ENCODE measurements at places on chromosomes 11 and 22. TPM values are rescaled to one million over a fixed set of nuclear protein-coding genes. Genes with fewer than 3 reads are reported as not detected.

CENPM gene
- 36.8 TPM for total RNA-seq

RAB36 gene
- total RNA-seq: 8.4 TPM

HEPHL1 gene
- total RNA-seq: not detected

INS gene
- not detected for total RNA-seq

GLYAT gene
- total RNA-seq: not detected

ROBO4 gene
- not detected for total RNA-seq

OPCML gene
- not detected for total RNA-seq

VSIG10L2 gene
- total RNA-seq: not detected

GAS2 gene
- total RNA-seq: 1.3 TPM

C11orf21 gene
- not detected for total RNA-seq

PDE2A gene
- 2.3 TPM for total RNA-seq

OR8K5 gene
- not detected for total RNA-seq

POGLUT3 gene
- 11.2 TPM for total RNA-seq

EED gene
- total RNA-seq: 25.5 TPM

KRTAP5-8 gene
- total RNA-seq: not detected

RAC2 gene
- 0.29 TPM for total RNA-seq

BATF2 gene
- total RNA-seq: 0.80 TPM

FAM111B gene
- total RNA-seq: 6.9 TPM

UBQLN3 gene
- total RNA-seq: not detected

OR6T1 gene
- not detected for total RNA-seq

ABCG4 gene
- total RNA-seq: 0.41 TPM

GGT5 gene
- total RNA-seq: 4.6 TPM

P2RX6 gene
- total RNA-seq: 0.84 TPM

APOA5 gene
- total RNA-seq: not detected

TSPAN18 gene
- total RNA-seq: 2.3 TPM

KRTAP5-11 gene
- total RNA-seq: not detected

MPPED2 gene
- total RNA-seq: not detected

C11orf86 gene
- total RNA-seq: 44.1 TPM

SAAL1 gene
- total RNA-seq: 39.3 TPM

CARD18 gene
- total RNA-seq: not detected

SAA4 gene
- total RNA-seq: not detected

OR5P2 gene
- not detected for total RNA-seq

RFPL1 gene
- total RNA-seq: not detected

TMEM191B gene
- 2.3 TPM for total RNA-seq

TIMP3 gene
- 1.3 TPM for total RNA-seq

C11orf52 gene
- 0.18 TPM for total RNA-seq

OR51E2 gene
- not detected for total RNA-seq

TYR gene
- total RNA-seq: not detected

PTGDR2 gene
- 0.10 TPM for total RNA-seq

C11orf68 gene
- total RNA-seq: 45.2 TPM

CDC42BPG gene
- 1.5 TPM for total RNA-seq
